Effector memory CD4-positive, alpha-beta T cell (primary cell): ENCODE measurements at places on chromosomes 12 and 14.
A peak's percentile ranks its signal among the peaks of the same experiment; 100 is the strongest.

- DNase-seq: no peak
- H3K27me3 ChIP-seq: peaks cover 2% of the 10 kb centered on the region
- no peaks in the 10 kb centered on the region for H3K4me1 ChIP-seq
- H3K36me3 ChIP-seq: no peaks in the 10 kb centered on the region
These were observed 4.0 kb downstream of the KCNA5 start for GRCh38 chr12:5047729-5048128.

- DNase-seq: peak; percentile 6
- H3K36me3 ChIP-seq: no peaks in the 10 kb centered on the region
- H3K4me3 ChIP-seq: peak overlapping the region; percentile 60
- H3K4me1 ChIP-seq: peaks cover 5% of the 10 kb centered on the region
These were observed 8.4 kb downstream of the PAPLN start for GRCh38 chr14:73245480-73246325.

- no peak overlapping the region for H3K27ac ChIP-seq
- DNase-seq: peak; percentile 46
- peaks cover 14% of the 10 kb centered on the region for H3K27me3 ChIP-seq
- no peak overlapping the region for H3K4me3 ChIP-seq
- H3K4me1 ChIP-seq: peaks cover 7% of the 10 kb centered on the region
These were observed 4.3 kb upstream of the CD9 start for GRCh38 chr12:6195665-6196535.

GRCh38 chr14:80560800-80561657 is 349.7 kb upstream of the DIO2 start:
- no peaks in the 10 kb centered on the region for H3K27me3 ChIP-seq
- H3K27ac ChIP-seq: no peak overlapping the region
- no peaks in the 10 kb centered on the region for H3K4me1 ChIP-seq
- no peak for DNase-seq
- H3K4me3 ChIP-seq: no peak overlapping the region

- peaks cover 5% of the 10 kb centered on the region for H3K4me1 ChIP-seq
- no peak overlapping the region for H3K27ac ChIP-seq
- H3K4me3 ChIP-seq: no peak overlapping the region
These were observed 2.0 kb downstream of the FOXN4 start for GRCh38 chr12:109307051-109307450.

GRCh38 chr12:54590978-54591591 is 2.6 kb upstream of the PPP1R1A start:
- peaks cover 5% of the 10 kb centered on the region for H3K4me1 ChIP-seq
- H3K4me3 ChIP-seq: no peak overlapping the region
- DNase-seq: no peak
- H3K27ac ChIP-seq: no peak overlapping the region
- H3K27me3 ChIP-seq: peaks cover 17% of the 10 kb centered on the region

DNA sequence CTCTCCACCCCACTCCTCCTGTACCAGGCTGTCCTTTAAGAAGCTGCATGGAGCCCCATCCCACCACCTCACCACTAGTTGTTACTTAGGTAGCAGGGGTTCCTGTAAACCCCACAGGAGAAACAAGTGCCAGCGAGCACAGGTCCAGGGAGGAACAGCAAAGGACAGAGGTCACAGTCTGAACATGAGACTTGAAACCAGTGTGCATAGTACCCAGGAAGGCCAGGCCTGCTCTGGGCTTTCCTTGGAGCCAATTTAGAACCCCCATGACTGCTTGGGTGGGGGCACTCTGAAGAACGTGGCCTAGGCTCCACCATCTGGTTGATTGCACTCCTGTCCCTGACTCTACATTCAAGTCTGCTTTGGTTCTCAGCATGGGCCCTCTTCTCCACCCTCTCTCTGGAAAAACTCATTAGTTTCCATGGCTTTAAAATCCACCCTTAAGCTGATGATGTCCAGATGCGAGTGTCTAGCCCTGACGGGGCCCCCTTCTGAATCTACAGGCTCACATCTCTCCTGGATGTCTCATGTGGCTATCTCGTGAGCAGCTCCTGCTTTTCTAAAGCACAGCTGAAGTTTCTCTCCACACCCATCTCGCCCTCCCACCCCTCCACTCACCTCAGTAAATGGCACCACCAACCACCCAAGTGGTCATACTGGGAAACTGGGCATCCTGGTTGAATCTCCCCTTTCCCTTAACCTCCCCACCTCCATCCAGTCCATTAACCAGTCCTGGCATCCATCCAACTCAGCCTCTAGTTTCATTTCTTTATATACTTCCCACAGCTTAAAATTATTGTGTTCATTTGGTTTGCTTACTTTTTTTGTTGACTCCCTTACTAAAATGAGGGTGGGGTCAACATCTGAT is 8.4 kb downstream of the KRT3 start:
- H3K36me3 ChIP-seq: no peaks in the 10 kb centered on the region
- no peak overlapping the region for H3K27ac ChIP-seq
- no peak overlapping the region for H3K4me3 ChIP-seq
- no peaks in the 10 kb centered on the region for H3K4me1 ChIP-seq

GRCh38 chr14:85475113-85475512 is 54.8 kb upstream of the FLRT2 start:
- DNase-seq: no peak
- no peak overlapping the region for H3K27ac ChIP-seq
- H3K36me3 ChIP-seq: no peaks in the 10 kb centered on the region
- H3K27me3 ChIP-seq: no peaks in the 10 kb centered on the region

- H3K27ac ChIP-seq: no peak overlapping the region
- H3K36me3 ChIP-seq: no peaks in the 10 kb centered on the region
- H3K4me1 ChIP-seq: peaks cover 8% of the 10 kb centered on the region
- DNase-seq: no peak
These were observed 4.9 kb upstream of the PIP4K2C start for GRCh38 chr12:57586128-57586527.

DNA sequence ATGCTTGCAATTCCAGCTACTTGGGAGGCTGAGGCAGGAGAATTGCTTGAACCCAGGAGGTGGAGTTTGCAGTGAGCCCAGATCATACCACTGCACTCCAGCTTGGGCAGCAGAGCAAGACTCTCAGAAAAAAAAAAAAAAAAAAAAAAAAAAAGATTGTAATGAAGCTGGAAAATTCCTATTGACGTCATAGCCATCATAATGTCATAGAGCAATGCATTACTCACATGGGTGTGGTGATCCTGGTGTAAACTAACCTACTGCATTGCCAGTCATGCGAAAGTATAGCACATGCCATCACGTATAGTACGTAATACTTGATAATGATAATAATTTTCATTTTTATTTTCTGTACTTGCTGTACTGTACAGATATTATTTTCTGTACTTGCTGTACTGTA is 42.7 kb upstream of the NID2 start:
- no peaks in the 10 kb centered on the region for H3K36me3 ChIP-seq
- H3K4me3 ChIP-seq: no peak overlapping the region
- no peaks in the 10 kb centered on the region for H3K4me1 ChIP-seq
- H3K27ac ChIP-seq: no peak overlapping the region
- DNase-seq: no peak

- DNase-seq: no peak
- H3K4me3 ChIP-seq: no peak overlapping the region
- no peaks in the 10 kb centered on the region for H3K36me3 ChIP-seq
- no peaks in the 10 kb centered on the region for H3K27me3 ChIP-seq
- no peak overlapping the region for H3K27ac ChIP-seq
- H3K4me1 ChIP-seq: no peaks in the 10 kb centered on the region
These were observed 225.2 kb downstream of the CCER1 start for GRCh38 chr12:90729736-90730135.

- no peak for DNase-seq
- no peak overlapping the region for H3K4me3 ChIP-seq
- H3K27me3 ChIP-seq: no peaks in the 10 kb centered on the region
- H3K4me1 ChIP-seq: peaks cover 7% of the 10 kb centered on the region
- H3K36me3 ChIP-seq: peaks cover 11% of the 10 kb centered on the region
These were observed 5.8 kb upstream of the C1RL start for GRCh38 chr12:7114851-7115250.

GRCh38 chr12:51225771-51226170 is 7.9 kb upstream of the POU6F1 start:
- no peak for DNase-seq
- no peak overlapping the region for H3K27ac ChIP-seq
- no peak overlapping the region for H3K4me3 ChIP-seq
- no peaks in the 10 kb centered on the region for H3K36me3 ChIP-seq
- no peaks in the 10 kb centered on the region for H3K27me3 ChIP-seq

GRCh38 chr12:25502596-25502995 is 50.5 kb downstream of the LMNTD1 start:
- H3K27me3 ChIP-seq: no peaks in the 10 kb centered on the region
- no peak overlapping the region for H3K27ac ChIP-seq
- H3K4me1 ChIP-seq: no peaks in the 10 kb centered on the region
- DNase-seq: no peak

DNA sequence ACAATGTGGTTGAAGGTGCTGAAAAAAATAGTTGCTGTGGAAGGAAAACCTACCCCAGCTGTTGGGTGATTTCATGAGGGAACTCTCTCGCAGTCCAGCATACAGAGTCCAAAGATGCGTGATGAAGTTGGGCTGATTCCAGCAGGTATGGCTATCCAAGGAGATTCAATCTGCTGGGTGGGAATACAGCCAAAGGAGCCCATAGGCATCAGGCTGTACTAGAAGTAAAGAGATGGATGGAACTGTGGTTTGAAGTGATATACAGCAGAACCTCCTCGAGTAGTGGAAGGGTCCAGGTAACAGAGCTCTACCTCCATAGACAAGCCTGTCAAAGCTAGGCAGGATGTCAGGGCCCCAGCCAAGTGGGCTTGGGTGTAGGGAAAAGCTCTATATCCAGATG is 11.5 kb upstream of the TMTC2 start:
- H3K4me1 ChIP-seq: no peaks in the 10 kb centered on the region
- H3K27me3 ChIP-seq: no peaks in the 10 kb centered on the region
- H3K4me3 ChIP-seq: no peak overlapping the region
- no peak for DNase-seq
- H3K27ac ChIP-seq: no peak overlapping the region

DNA sequence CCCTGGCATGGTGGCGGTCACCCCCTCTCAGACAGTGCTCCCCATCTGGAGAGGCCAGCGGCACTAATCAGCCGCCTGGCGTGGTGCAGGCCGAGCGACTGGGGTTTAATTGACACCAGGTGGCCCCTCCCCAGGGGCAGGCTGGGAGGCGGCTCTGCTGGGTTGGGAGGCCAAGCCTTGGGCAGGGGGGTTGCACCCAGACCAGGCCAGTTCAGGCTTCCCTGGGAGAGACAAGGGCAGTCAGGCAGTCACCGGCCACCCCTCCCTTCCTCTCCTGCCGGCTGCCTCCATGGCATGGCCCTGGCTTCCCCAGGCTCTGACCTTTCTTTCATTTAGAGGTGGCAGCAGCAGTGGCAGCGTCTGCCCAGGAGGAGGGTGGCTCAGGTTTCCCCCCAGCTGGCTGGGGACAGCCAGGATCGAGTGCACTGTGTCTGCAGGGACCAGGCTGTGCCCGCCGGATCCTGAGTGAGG is 78.1 kb upstream of the NOS1 start:
- no peaks in the 10 kb centered on the region for H3K27me3 ChIP-seq
- H3K4me1 ChIP-seq: no peaks in the 10 kb centered on the region
- no peaks in the 10 kb centered on the region for H3K36me3 ChIP-seq
- DNase-seq: no peak
- no peak overlapping the region for H3K27ac ChIP-seq
- H3K4me3 ChIP-seq: no peak overlapping the region

DNA sequence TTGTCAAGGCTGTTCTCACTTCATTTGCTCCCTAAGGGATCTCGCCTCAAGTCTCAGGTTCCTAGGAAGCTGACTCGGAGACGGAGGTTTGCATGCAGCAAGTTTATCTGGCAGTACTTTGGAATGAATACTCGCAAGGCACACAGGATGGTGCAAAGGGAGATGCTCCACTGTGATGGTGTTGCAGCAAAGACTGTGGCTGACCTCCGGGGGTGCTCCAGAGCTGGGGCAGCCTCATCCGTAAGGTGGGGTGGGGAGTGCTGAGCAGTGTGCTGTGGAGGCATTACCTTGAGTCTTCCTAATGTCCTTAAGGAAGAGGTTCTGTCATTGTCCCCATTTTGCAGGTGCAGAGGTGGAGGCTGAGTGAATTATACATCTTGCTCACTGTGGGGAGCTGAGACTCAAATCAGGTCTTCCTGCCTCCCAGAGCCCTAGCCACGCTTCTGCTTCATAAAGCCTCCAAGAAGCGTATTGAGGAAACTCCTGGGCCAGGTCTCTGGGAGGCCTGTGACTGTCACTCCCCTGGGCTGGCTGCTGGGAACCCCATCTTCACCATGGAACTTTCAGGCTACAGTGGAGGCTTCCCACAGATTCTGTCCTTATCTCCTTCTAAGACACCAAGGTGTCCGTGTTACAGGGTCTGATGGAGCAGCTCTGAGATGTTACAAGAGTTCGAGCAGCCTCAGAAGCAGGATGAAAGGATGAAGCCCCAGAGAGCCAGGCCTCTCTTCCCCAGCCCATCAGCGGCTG is 39.5 kb downstream of the GALNT16 start:
- H3K36me3 ChIP-seq: no peaks in the 10 kb centered on the region
- no peak for DNase-seq
- H3K27ac ChIP-seq: no peak overlapping the region
- H3K27me3 ChIP-seq: no peaks in the 10 kb centered on the region

- DNase-seq: no peak
- no peaks in the 10 kb centered on the region for H3K36me3 ChIP-seq
- H3K4me1 ChIP-seq: no peaks in the 10 kb centered on the region
- H3K4me3 ChIP-seq: no peak overlapping the region
These were observed 93.8 kb downstream of the SLC38A6 start for GRCh38 chr14:61074852-61075251.

DNA sequence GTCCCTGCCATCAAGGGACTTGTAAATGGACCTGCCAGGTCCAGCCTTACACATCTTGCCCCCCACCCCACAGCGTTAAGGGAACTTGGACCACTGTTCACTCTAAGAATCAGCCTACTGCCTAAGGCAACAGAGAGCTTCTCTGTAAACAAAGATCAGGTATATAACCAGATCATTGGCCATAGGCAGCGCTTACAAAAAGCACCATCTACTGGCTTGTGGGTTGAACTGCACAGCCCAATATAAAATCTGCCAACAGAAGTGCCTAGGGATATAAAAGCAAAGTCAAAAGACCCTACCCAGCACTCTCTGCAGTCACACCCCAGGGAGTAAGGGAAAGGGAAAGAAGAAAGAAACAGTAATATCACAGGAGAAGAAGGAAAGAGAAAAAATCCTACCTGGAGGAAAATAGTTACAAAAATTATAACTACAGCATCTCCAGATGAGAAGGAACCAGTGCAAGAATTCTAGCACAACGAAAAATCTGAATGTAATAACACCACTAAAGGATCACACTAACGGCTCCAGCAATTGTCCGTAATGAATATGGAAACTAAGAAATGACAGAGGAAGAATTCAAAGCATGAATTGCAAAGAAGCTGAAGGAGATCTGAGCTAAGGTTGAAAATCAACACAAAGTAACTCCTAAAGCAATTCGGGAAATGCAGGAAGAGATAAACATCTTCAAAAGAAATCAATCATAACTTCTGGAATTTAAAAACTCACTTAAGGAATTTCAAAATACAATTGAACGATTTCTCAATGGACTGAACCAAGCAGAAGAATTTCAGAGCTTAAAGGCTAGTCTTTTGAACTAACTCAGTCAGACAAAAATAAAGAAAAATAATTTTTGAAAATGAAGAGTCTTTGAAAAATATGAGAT is 95.2 kb upstream of the PCED1B start:
- H3K4me3 ChIP-seq: no peak overlapping the region
- H3K4me1 ChIP-seq: no peaks in the 10 kb centered on the region
- no peaks in the 10 kb centered on the region for H3K27me3 ChIP-seq
- no peak overlapping the region for H3K27ac ChIP-seq
- no peaks in the 10 kb centered on the region for H3K36me3 ChIP-seq

- H3K27ac ChIP-seq: no peak overlapping the region
- H3K27me3 ChIP-seq: no peaks in the 10 kb centered on the region
- no peaks in the 10 kb centered on the region for H3K4me1 ChIP-seq
- H3K36me3 ChIP-seq: peaks cover 45% of the 10 kb centered on the region
These were observed 11.9 kb downstream of the SART3 start for GRCh38 chr12:108548954-108549521.

- H3K27ac ChIP-seq: no peak overlapping the region
- H3K27me3 ChIP-seq: no peaks in the 10 kb centered on the region
- no peaks in the 10 kb centered on the region for H3K36me3 ChIP-seq
- DNase-seq: no peak
These were observed 265.5 kb upstream of the PRKD1 start for GRCh38 chr14:30193101-30193500.
